NCI-H146 (cell line): ENCODE measurements at places on chromosomes 16 and 17.

GRCh38 chr17:63001689-63002394, 35.8 kb downstream of the TANC2 start:
- no peak for DNase-seq

GRCh38 chr16:70772493-70772892, 28.5 kb downstream of the VAC14 start:
- no peak for DNase-seq

DNA sequence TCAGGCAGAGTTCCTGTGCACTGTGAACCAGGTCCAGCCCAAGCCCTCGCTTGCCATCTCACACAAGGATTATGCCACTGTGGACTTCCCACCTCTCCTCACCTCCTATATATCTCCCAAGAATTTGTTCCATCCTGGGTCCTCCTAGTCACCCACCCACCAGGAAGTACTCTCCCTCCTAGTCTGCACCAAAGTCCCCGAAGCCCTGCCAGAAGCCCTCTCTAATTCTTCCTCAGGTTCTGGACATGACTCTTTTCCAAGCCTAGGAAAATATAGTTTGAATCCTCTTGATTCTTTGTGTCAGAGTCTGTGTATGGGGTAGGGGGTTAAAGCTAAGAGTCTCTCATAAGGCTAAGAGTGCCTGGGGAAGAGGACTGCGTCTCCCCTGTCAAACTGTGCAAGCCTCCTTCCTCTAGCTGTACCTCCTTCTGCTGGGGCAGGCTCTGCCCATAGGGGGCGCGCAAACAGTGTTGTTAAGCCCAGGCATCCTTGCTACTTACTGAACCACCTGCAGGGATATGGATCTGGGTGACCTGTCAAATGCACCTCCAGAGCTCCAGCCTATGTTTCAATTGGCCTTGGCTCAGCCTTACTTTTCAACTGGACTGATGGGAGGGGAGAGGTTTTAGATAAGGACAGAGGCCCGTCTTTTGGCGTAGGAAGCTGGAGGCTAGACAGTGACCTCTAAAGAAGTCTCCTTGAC, 16.6 kb upstream of the DLX4 start:
- peak; percentile 65 for DNase-seq

- no peak for DNase-seq
Observed at GRCh38 chr17:6495450-6496115, 51.3 kb downstream of the PIMREG start.

GRCh38 chr17:37051833-37052232, 103.1 kb downstream of the AATF start:
- peak; percentile 27 for DNase-seq

DNA sequence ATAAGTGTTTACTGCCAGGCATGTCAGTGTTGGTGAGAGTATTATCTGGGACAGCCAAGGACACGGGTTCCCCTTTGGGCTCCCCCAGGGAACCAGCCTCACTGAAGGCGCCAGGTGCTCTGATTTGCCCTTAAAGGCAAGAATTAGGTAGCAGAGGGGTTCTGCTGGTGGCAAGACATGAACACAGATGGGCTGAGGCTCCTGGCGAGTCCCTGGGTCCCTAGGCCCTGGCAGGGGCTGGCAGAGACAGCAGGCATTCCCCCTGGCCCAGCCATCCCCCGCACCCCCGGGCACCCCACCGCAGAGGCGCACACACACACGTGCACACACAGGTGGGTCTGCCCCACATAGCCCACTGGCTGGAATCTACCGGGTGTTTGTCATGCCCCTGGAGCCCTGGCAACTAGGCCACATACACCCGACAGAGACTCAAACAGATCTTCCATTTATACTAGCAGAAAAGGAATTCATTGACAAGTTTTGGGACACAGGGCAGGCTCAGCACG, 153.3 kb downstream of the C16orf78 start:
- no peak for DNase-seq

DNA sequence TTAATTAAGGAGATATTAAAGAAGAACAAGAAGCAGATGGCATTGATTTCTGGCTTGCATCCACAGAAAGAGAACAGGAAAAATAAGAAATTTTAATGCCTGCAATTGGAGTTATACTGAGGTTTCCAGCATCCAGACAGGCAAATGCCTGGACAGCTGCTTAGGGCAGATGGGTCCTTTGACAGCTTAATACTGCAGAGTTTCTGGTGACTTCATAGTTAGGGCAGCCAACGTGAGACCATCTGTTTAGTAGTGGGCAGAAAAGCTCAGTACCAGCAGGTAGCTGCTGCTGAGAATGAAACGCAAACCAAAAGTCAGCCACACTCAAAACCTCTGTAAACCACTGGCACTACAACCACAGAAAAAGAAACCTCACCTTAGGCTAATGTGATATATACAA, 109.8 kb downstream of the CDK5R1 start:
- DNase-seq: no peak

DNA sequence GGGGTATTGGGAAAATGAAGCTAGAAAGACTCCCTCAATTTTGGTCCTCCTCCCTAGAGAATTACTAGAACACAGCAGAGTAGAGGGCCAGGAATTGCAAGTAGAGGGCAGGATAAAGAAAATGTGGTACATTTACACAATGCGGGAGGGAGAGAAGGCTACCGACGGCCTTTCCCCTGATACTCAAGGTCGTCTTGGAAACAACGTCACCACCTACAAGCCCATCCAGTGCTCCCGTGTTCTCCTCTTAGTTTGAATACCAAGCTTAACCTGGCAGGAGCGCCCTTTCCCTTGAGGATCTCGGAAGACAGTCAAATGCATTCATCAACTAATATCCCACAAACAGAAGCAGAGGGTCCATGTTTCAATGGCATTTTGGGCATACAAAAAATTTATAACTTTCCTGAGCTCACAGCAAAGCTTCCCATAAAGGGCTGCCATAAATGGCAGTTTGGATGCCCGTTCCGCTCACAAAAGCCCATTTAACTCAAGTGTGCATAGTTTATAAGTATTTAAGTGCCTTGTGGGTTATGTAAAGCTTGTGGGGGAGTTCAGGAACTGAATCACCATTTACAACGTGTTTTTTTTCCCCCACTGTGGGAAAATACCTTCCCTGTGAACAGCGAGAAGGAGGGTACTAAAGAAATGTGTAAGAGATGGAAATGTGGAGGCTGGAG, 414.6 kb downstream of the SLC39A11 start:
- no peak for DNase-seq

- no peak for DNase-seq
Observed at GRCh38 chr17:63916566-63917185, 2.0 kb downstream of the GH1 start.

GRCh38 chr17:48548523-48549280, 3.8 kb upstream of the HOXB2 start:
- no peak for DNase-seq
